ENCODE measurements at places on chromosomes 7 and 10.

DNA sequence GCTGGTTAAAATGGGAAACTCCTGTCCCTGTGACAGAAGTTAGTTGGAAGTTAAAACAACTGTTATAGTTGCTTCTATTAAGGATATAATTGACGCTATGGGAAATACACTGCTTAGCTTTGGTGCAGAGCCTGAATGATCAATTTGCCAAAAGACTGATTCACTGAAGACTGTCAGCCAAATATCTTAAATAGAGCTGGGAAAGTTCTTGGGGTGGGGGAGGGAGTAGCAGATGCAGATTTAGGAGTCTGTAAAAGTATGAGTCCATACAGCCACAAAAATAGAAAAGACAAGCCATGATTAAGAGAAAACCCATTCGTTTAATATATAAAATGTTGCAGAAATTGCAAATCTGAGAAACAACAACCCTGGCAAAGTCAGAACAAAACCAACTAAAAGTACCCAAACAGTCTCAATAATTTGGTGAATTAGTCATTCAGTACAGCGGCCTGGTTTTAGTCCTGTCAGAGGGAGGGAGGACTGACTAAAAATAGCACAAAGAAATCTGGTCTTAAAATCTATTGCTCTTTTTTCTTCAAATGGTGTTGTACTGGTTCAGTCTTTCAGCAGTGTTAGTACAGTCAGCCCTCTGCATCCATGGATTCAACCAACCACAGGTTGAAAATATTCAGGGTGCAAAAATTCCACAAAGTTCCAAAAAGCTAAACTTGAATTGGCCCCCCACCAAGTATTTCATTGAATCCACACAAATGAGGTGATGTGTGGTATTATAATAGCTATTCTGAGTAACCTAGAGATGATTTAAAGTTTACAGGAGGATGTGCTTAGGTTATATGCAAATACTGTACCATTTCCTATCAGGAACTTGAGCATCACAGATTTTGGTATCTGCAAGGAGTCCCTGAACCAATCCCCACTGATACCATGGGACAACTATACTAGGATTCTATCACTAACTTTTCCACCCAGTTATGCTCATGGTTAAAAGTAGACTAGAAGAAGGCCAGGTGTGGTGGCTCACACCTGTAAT is 30.0 kb downstream of the STK17A start:
- peak; percentile 70 for DNase-seq

DNA sequence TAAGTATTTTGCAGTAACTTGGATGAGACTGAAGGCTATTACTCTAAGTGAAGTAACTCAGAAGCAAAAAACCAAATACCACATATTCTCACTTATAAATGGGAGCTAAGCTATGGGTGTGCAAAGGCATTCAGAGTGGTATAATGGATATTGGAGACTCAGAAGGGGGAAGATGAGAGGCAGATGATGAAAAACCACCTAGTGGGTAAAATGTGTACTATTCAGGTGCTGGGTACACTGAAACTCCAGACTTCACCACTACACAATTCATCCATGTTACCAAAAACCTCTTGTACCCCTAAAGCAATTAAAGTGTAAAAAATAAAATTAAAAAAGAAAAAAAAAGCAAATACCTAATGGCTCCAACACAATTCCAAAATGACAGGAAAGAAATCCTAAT is 351.7 kb downstream of the NXPH1 start:
- DNase-seq: no peak

- no peak for DNase-seq
Observed at GRCh38 chr7:156669035-156669828, 28.7 kb downstream of the RNF32 start.

DNA sequence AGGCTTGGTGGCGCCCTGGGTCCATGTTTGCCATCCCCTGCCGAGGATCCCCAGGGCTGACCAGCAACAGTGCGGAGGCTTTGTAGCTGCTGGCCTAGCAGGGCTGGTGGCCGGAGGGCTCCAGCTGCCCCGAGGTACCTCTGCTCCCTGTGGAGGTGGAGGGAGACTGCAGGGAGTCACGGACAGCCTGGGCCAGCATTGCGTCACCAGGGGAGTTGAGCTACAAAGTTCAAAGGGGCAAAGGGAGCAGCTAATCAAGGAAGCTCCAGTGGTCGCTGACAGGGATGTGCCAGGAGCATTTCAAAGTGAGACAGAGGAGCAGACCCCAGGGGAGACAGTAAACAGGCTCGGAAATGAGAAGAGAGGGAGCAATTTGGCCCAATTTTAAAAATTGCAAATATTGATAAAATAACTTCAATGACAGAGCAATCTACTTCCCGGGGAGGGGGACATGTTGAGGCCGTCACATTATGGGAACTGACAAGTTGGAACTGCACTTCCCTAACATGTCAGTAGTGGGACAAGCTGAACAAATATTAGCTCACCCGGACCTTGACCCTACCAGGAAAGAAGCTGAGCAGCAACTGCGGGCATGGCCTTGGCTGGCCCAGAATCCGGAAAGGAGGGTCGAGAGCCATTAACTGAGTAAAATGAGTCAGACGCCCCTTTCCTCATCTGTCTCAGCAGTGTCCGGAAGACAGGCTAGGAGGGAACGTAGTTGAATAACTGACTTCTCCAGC is 39.4 kb downstream of the BTBD16 start:
- no peak for DNase-seq

GRCh38 chr7:66669496-66669895 is 40.8 kb downstream of the KCTD7 start:
- no peak for DNase-seq

DNA sequence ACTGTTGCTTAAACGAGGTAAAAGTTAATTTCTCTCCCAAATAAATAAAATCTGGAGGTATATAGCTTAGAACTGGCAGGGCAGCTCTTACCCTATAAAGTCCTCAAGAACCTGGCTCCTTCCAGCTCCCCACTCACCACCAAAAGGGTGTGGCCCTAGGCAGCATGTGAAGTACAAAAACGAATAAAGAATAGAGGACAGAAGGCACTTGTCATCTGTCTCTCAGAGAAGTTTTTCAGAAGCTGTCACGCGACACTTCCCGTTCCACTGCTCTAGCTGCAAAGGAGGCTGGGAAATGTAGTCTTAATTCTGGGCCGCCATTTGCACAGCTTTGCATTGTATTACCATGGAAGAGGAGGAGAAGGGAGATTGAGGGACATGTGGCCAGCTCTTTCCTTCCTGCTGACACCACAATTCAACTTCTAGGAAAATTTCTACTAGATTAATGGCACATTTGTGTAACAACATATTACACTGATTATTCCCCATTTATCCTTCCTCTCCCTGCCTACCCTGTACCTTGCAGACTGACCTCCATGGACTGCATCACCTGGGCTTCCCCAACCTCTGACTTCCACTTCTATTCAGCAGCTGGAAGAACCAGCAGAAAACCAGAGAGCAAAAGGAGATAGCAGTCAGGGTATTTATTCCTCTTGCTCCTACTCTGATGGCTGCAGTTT is 62.2 kb downstream of the CCDC71L start:
- DNase-seq: peak; percentile 66

DNA sequence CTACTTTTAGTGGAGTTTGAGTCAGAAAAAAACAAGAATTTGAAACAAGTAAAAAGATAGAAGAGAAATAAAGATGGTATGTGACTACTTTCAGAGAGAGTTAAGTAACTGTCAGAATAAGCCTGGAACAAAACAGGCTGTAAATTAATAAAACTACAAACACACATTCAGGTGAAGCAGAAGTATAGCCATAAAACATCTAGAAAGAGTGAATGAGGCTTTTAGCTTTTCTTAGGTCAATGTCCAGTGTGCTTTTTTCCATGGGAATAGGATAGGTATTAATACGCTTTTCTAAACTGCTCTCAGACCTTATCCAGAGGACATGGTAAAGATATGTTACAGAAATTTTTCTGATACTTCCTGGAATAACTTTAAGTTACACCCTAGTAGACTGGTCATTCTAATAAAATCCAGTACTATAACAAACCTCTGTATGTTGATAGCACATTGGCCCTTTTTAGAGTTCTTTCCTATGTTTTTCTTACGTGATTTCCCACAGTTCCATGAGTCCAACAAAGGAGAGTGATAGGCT is 23.3 kb downstream of the TMEM106B start:
- DNase-seq: no peak

- peak; percentile 66 for DNase-seq
Observed at GRCh38 chr10:114323023-114323422, 81.3 kb downstream of the AFAP1L2 start.

- DNase-seq: no peak
Observed at GRCh38 chr10:122145113-122145512, 126.0 kb upstream of the BTBD16 start.

- DNase-seq: no peak
Observed at GRCh38 chr7:25495342-25496250, 267.3 kb upstream of the NPVF start.

GRCh38 chr7:36999626-37000485 is 275.6 kb upstream of the AOAH start:
- DNase-seq: no peak

- DNase-seq: no peak
Observed at GRCh38 chr10:59508296-59508695, 145.9 kb upstream of the FAM13C start.

GRCh38 chr7:90250601-90251303 is 5.8 kb downstream of the CFAP69 start:
- DNase-seq: peak; percentile 84

- peak; percentile 30 for DNase-seq
Observed at GRCh38 chr7:34327681-34328080, 330.3 kb upstream of the NPSR1 start.

DNA sequence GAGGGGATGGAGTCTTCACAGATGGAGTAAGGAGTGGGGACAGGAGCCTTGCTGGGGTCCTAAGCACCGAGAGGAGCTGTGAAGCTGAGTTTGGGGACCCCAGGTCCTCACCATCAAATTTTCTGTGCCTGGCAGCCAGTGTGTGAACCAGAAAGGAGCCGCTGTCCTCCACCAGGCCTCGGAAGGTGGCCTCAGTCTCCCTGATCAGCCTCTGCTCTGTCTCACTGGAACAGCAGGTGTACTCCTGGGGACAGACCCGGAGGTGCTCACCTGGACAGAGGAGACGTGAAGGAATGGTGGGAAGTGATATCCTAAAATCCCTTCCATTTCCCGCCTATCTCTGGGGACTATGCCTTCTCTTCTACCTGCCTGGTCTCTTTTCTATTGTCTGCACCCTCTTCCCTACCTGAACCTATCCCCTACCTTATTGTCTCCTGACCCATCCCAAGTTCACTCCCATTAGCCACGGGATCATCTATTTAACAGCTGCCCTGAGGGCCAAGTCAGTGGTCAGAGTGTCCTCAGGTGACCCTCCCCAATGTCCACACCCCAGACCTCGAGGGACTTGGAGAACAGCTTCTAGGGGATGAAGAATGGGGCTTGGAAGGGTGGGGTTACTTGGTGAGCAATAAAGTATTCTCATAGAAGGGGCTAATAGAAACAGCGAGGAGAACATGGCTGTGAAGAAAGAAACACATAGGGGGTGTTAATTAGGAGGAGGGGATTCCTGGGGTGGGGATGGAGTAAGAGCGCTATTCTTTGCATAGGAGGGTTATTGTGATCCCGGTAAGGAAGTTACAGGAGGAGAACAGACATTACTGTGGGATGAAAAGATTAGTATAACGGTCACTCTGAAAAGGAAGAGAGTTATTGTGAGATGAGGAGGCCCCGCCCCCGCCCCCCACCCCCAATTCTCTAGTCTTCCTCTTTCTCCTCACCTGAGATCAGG is 811 bp downstream of the GPC2 start:
- DNase-seq: no peak

DNA sequence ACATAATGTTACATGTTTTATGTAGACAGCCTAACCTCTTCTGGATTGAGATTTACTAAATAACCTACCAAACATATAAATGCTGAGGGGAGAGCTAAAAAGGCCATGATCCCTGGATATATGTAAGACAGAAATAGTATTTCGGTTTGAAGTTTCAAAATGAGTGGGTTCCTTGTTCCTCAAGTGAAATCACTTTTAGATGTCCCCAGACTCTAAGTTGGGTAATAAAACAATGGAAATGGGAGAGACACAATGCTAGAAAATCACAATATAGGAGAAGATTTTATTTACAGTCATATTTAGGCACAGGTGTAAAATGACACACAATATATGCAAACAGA is 56.5 kb downstream of the SHTN1 start:
- no peak for DNase-seq

- peak; percentile 69 for DNase-seq
Observed at GRCh38 chr10:128150045-128150493, 23.8 kb upstream of the MKI67 start.

DNA sequence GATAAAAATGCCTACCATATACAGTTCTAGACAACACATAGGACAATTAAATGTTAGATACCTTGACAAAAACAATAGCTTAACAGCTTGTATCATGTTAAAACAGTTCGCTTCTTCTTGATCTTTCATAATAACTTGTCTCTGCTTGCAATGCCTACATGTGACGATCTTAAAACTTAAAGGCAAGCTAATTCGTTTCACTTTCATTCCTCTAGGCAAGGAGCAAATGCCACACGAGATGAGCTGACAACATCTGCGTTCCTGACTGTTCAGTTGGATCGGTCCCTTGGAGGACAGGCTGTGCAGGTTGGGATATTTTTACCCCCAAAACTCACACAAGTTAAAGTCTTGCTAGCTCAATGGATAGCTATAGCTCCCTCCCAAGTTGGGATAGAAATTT is 51.6 kb upstream of the ARL4A start:
- DNase-seq: no peak

DNA sequence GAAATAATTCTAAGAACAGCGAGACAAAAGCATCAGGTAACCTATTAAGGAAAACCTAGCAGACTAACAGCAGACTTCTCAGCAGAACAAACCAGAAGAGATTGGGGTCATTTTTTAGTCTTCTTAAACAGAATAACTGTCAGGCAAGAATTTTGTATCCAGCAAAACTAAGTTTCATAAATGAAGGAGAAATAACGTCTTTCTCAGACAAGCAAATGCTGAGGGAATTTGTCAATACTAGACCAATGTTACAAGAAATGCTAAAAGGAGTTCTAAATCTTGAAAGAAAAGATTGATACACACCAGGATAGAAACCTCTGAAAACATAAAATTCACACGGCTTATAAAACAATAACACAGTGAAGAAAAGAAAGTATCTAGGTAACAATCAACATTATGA is 22.6 kb downstream of the BICC1 start:
- no peak for DNase-seq

DNA sequence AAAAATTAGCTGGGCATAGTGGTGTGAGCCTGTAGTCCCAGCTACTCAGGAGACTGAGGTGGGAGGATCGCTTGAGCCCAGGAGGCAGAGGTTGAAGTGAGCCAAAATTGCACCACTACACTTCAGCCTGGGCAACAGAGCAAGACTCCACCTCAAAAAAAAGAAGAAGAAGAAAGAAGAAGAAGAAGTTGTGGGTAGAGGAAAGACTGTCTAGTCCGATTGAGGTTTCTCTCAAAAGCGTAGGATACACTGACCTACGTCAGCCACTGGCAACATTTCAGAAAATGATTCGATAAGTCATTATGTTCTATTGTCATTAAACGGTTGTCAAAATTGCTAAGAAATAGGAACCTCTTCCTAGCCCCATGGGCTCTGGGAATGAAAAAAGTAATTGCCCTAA is 22.3 kb upstream of the RHBDD2 start:
- no peak for DNase-seq

- DNase-seq: no peak
Observed at GRCh38 chr7:150323682-150324372, 482 bp upstream of the ACTR3C start.

GRCh38 chr7:22801912-22802311 is 20.7 kb downstream of the TOMM7 start:
- no peak for DNase-seq

- DNase-seq: no peak
Observed at GRCh38 chr10:97378933-97379921, 21.9 kb downstream of the RRP12 start.

GRCh38 chr7:32577421-32577820 is 82.1 kb downstream of the AVL9 start:
- DNase-seq: no peak

GRCh38 chr10:79985481-79986072 is 36.7 kb upstream of the SFTPD start:
- DNase-seq: peak; percentile 37

Data from fibroblast of skin of scalp (primary cell).